Suppressor macrophage (primary cell): ENCODE measurements at places on chromosomes 11 and 22.

GRCh38 chr11:38411149-38411548, 1813.1 kb upstream of the RAG2 start:
- DNase-seq: no peak

- DNase-seq: no peak
These were observed 157.6 kb downstream of the LDLRAD3 start for GRCh38 chr11:36101466-36101865.

DNA sequence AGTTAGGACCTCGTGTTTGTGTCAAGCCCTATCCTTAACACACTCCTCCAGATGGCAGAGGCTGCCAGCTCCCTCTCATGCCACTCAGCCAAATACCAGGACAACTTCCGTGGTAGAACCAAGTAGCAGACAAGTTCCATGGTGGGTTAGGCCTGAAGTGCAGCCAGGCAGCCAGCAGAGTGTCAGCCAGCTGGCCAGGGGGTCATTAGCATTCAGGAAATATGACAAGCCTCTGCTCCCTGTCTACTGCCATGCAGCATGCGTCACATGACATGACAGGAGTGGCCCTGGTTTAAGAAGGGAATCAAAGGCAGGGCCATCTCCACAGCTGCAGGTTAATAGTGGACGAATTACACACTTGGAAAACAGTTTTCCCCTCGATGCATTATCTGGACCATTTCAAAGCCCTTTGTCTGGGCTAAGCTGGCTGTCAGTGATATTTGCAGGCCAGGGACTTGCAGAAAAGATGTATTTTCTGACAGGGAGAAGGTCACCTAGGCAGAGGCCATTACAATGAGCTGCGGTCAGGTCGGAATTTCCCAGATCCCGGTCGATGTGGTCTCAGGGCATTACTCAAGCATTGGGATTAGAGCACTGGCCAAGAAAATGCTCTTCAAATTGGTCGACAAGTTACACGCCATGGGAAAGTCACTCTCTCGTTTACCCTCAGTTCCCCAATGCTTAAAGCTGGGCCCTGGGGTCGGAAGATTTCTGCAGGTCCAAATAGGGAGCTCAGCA, 461.7 kb upstream of the CADM1 start:
- DNase-seq: no peak

- no peak for DNase-seq
These were observed 46.6 kb downstream of the TPCN2 start for GRCh38 chr11:69095300-69095699.

GRCh38 chr22:20552443-20553401, 45.3 kb downstream of the MED15 start:
- peak; percentile 39 for DNase-seq

GRCh38 chr22:35477911-35478582, 62.6 kb upstream of the RASD2 start:
- DNase-seq: peak; percentile 88

DNA sequence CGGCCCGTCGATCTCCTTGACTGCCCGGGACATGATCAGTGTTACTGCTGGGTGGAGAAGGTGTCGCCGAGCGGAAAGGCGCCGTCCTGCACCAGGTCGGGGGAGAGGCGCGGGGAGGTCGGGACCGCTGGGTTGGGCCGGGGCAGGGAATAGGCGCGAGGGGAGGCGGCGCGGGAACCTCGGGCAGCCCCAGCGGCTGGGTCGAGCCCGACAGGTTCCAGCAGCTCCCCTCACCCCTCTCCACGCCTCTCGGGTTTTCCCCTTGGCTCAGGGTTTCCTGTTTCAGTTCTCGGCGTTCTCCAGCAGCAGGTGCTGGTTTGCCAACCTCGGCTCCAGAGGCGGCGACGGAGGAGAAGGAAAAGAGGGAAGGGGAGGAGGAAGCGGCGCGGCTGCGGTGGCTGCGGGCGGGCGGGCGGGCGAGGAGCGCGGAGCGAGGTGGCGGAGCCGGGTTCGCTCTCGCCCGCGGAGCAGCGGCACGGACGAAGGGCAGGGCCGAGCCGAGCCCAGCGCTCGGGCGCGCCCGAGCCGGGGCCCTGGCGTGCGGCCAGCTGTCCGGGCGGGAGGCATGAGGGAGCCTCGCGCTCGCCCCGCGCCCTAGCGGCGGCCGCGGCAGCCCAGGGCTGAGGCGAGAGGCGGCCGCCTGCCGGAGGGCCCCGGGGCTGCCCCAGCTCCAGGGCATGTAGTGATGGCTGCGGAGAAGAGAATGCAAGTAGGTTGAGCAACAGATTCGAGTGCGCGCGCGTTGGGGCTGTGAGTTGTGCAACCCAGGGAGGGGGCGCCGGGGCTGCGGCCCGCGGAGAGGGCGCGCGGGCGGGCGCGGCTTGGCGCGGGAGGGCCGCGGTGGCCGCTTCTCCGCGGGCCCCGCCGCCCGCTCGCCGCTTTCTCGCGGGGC, at the start of gene ZC3H12C:
TSS of gene ZC3H12C (plus strand) at position 878 of the 892 bp plus-strand sequence. CDS start 20 bp downstream, outside the sequence.
- peak; percentile 84 for DNase-seq

- no peak for DNase-seq
These were observed 84.6 kb upstream of the NAV2 start for GRCh38 chr11:19628018-19628417.

DNA sequence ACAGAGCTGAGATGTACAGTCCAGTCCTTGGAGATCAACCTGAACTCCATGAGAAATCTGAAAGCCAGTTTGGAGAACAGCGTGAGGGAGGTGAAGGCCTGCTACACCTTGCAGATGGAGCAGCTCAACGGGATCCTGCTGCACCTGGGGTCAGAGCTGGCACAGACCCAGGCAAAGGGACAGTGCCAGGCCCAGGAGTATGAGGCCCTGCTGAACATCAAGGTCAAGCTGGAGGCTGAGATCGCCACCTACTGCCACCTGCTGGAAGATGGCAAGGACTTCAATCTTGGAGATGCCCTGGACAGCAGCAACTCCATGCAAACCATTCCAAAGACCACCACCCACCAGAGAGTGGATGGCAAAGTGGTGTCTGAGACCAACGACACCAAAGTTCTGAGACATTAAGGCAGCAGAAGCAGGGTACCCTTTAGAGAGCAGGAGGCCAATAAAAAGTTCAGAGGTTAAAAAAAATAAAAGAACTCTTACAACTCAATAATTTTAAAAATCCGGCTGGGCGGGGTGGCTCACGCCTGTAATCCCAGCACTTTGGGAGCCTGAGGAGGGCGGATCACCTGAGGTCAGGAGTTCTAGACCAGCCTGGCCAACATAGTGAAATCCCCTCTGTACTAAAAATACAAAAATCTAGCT, 69.9 kb upstream of the RTL6 start:
- peak; percentile 53 for DNase-seq

DNA sequence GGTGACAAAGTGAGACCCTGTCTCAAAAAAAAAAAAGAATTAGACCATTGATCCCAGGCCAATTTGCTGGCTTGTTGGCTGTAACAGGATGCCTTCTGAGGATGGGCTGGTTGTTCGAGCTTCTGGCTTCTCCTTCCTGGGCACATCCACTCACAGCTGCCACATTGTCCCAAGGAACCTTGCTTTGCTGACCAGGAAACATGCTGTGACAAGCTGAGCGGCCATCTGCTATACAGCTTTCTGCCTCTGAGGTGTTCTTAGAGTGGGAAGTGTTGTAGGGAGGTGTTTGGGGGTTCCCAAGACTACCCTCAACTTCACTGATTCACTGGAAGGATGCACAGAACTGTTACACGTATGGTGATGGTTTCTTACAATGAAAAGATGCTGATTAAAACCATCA, 6.5 kb downstream of the SNAP29 start:
- no peak for DNase-seq

GRCh38 chr11:27029966-27030365, 10.6 kb upstream of the BBOX1 start:
- no peak for DNase-seq

- DNase-seq: peak; percentile 79
These were observed 108.8 kb upstream of the CD44 start for GRCh38 chr11:35029979-35030682.

DNA sequence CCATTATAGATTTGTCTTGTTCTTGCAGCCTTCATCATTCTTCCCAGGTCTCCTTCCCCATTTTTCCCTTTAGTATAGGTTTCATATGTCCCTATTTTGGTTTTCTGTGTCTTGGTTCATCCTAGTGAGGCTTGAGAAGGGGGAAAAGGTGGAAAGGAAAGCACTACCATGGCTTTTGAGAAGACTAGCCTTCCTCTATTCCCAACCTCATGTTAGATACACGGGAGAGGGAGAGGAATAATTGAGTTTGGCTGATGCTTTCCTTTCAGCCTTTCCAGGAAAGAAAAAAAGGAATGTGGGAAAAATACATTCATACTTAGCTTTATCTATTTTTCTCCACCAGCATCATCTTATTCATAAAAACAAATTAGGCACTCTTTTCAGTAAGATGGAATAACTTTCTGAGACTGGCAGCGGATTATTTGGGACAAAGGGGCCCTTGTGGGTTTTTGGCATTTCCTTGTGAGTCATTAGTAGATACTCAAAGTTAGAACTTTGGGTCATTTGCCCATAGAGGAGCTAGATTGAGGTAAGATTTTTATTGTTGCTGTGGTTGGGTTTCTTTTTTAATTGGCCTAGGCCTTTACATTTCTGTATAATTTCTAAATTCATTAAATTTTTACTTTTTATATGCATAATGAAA, 23.8 kb downstream of the CAPRIN1 start:
- no peak for DNase-seq

DNA sequence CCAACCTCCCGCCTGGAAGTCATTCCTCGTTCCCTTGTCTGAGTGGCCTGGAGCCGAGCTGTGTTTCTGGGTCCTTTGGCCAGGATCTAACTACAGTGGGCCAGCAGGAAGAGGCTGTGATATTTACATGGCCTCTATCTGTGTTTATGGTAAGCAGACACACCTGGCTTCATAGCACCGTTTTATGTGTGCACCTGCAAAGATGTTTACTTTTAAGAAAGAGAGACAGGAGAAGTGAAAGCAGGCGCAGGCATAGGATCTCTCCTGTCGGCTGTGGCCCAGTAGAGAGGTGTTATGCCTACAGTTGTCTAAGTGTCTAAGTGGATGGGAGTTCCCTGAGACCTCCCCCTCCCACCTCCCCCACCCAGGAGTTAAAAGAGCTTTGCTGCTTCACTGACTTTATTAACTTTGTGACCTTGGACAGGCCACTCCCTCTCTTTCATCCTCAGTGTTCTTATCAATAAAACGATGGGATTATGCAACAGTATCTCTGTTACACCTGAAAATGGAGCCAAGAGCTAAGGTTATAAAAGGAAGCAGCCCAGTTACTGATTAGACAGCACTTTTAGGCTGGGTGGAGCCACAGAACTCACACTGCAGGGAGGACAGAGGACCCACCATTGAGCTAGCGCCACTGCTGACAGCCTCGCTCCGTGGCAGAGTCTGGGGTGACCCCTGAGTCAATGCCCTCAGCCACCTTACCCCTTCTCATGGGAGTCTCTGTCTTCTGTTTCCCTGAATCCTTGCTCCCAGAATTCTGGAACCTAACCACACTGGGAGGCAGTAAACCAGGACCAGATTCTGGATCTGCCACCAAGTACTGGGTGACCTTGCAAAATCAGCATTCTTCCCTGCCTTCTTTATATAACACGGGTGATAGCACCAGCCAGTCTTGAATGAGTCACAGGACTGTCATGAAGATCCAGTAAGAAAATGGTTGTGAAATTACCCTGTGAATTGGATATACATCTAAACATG, 22.0 kb downstream of the ST14 start:
- DNase-seq: peak; percentile 52

DNA sequence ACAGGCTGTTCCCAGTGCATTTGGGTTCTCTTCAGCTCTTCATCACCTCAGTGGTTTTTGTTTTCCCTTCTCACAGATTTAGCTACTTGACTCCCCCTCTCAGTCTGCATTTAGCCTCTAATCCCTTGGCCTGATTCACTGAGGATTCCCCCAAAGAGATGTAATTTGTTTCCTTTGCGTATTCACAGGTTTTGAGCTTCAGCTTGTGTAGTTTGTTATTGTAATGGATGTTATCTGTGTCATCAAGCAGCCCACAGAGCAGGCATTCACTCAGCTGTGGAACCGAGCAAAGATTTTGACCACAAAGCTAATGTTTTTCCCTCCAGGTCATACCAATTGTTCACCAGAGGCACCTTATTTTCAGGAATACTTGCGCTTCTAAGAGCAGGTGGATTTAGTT, 6.4 kb upstream of the ME3 start:
- no peak for DNase-seq

- no peak for DNase-seq
These were observed 13.7 kb downstream of the YWHAH start for GRCh38 chr22:31957970-31958594.

DNA sequence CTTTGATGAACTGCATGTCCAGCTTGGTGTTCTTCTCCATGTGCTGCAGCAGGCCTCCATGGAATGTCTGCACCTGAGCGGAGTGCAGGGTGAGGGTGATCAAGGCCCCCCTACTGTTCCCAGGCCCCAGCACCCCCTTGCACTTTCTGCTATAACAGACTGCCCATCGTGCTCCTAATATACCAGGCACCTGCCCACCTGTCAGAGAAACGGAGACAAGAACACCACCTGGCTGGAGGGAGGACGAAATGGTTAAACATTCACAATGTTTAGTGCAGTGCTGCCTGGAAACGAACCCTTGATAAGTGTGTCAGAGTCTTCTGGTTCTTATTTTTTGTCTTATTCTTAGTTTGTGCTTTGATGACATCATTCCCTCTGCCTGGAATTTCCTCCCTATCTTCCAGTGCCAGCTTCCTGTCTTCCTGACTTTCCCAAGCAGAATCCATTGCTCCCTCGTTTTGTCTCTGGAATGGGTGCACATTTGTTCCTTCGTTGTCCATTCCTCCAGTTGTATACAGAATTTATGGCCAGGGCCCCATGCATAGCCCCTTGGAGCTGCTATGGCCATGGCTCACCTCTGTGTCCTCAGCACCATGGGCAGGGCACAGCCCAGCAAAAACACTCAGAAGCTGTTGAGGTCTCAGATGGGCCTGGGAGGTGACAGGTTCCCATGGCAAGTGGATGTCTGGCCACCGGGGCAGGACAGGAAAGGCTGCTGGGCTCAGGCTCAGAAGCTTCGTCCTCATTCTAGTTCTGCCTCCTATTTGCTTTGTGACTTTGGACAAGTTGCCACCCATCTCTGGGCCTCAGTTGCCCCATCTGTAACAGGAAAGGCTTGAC, 11.9 kb downstream of the BAIAP2L2 start:
- no peak for DNase-seq

- DNase-seq: no peak
These were observed 1.7 kb downstream of the KLHDC7B start for GRCh38 chr22:50547263-50547985.

- DNase-seq: peak; percentile 40
These were observed 6.4 kb upstream of the TENM4 start for GRCh38 chr11:79447038-79447786.

- no peak for DNase-seq
These were observed 23.1 kb upstream of the RPS3 start for GRCh38 chr11:75376175-75376574.

GRCh38 chr11:111982019-111982464, 43.2 kb upstream of the DLAT start:
- DNase-seq: peak; percentile 11

GRCh38 chr22:22788460-22789037, 99.1 kb upstream of the IGLL5 start:
- no peak for DNase-seq

DNA sequence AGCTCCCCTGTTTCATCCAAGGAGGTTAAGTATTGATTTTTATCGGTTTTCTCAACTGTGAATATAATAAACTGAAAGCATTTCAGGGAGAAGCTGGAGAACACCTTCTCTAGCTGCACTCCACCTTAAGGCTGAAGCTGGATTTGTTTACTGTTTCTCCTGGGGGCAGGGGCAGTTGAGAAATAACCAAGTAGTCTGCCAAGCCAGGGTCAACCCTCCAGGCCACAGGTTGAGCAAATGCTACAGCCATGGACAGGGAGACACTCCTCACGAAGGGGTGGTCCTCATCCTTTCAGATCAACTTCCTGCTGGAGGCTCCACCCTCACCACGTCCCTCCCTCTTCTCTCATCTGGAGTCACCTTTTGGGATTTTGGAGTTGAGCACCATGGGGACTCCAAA, at the start of gene TTC36:
TSS of gene TTC36 (plus strand) at position 366 of the 400 bp plus-strand sequence. CDS start at position 387, 21 bp downstream.
- no peak for DNase-seq
